ENCODE measurements at places on chromosomes 7 and 10.

DNA sequence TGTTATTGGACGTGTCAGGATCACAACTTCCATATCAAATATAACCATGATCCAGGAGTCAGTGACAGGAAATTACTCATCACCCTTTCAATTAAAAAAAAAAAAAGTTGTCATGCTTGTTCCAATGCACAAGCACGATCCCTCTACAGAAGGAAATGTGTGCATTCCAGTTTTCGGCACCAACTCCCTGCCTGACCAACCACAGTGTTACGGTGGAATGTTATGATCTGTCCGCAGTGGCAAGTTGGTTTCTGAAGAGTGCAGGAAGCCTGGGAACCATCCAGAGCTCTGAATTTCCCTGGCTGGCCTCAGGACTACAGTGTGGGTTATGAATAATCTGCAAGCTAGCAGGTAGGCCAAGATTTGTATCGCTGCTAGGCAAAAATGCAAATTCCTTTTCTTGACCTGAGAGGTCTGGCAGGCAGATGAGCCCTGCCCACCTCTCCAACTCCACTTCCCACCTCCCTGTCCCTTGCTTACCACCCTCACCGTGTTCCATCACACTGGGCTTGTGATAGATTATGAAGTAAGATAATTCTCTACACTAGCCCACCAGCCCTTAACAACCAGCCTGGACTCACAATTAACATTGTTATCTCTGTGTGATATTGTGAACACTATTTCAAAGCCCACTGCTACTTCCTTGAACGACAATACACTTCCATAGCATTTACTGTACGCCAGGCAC is 20.4 kb downstream of the FRMPD2 start:
- DNase-seq: peak; percentile 2

GRCh38 chr10:126402721-126403695 is 14.7 kb upstream of the ADAM12 start:
- DNase-seq: no peak

- peak; percentile 68 for DNase-seq
Observed at GRCh38 chr7:23055582-23056178, 41.8 kb upstream of the HYCC1 start.

DNA sequence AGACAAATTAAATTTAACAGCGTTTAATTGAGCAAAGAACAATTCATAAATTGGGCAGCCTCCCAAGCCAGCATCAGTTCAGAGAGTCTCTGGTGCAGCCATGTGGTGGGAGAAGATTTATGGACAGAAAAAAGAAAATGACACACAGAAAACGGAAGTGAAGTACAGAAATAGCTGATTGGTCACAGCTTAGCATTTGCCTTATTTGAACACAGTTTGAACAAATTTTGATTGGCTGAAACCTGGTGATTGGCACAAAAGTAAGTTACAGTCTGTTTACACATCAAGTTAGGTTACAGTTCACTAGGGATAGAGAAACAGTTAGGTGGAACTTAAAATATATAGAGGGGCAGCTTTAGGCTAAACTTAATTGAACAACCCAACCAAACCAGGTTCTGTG is 720.1 kb downstream of the TYW1 start:
- no peak for DNase-seq

DNA sequence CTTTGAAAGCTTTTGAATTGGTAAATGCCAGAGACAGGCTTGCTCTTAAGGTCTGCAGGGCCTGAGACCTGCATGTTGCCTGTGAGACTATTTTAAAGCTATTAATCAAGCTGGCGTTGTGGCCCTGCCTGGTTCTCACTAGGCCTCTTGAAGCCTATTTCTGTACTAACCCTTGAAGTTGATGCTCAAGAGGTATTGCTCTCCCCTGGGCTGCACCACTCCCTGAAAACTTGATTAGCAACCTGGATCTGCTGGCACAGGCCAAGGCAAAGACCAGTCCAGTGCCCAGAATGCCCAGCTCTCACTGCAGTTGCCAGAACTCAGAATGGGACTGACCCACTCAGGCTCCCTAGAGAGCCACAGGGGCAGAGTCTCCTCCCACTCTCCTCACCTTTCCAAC is 220.0 kb upstream of the MEOX2 start:
- no peak for DNase-seq

- DNase-seq: no peak
Observed at GRCh38 chr7:7895754-7896153, 72.8 kb upstream of the GLCCI1 start.

- DNase-seq: no peak
Observed at GRCh38 chr7:54722026-54722425, 37.0 kb downstream of the SEC61G start.

- peak; percentile 77 for DNase-seq
Observed at GRCh38 chr10:92742331-92743228, 52.8 kb downstream of the HHEX start.

GRCh38 chr10:89118091-89118490 is 89.0 kb downstream of the CH25H start:
- DNase-seq: no peak

DNA sequence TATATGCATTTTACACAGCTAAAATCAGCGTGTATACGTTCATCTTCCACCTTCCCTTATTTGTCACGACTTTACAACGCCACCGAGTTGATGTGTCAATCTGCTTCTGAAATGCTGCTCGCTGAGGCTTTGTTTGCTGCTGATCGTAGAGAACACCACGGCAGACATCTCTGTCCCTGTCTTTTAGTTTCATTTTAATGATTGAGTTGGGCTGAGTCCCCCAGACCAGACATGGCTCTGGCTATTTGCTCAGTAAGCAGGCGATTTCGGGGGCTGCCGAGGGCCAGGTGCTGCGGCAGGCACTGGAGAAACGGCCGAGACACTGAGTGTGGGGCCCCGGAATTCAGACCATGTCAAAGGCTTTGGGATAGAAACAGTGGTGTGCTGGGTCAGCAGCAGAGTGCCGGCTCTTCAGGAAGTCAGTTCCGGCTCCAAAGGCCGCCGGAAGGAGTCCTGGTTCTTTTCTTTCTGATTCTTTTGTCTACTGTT is 5.0 kb downstream of the LRRC27 start:
- DNase-seq: no peak

GRCh38 chr10:34710391-34710751 is 104.7 kb downstream of the PARD3 start:
- DNase-seq: no peak

- no peak for DNase-seq
Observed at GRCh38 chr10:83062871-83063270, 1076.4 kb upstream of the GHITM start.

DNA sequence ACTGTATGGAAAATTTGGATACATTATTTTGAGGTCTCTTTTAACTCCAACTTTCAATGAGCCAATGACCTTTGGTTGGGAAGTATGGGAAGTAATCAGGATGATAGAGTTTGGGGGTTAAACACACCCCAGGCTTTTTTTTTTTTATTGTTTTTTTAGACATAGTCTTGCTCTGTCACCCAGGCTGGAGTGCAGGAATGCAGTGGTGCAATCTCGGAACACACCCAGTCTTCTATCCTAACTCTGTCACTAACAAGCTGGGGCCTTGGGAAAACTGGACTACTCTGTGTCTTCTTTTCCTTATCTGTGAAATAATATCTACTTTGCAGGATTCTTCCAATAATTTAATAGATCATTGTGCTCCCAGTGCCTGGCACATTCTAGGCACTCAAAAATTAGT is 37.6 kb upstream of the AGBL3 start:
- DNase-seq: no peak

- DNase-seq: no peak
Observed at GRCh38 chr10:106089855-106090254, 1074.7 kb downstream of the SORCS1 start.

GRCh38 chr10:89217057-89217990 is 10.2 kb upstream of the CH25H start:
- DNase-seq: peak; percentile 42

- no peak for DNase-seq
Observed at GRCh38 chr7:25780904-25781303, 371.1 kb upstream of the NFE2L3 start.

DNA sequence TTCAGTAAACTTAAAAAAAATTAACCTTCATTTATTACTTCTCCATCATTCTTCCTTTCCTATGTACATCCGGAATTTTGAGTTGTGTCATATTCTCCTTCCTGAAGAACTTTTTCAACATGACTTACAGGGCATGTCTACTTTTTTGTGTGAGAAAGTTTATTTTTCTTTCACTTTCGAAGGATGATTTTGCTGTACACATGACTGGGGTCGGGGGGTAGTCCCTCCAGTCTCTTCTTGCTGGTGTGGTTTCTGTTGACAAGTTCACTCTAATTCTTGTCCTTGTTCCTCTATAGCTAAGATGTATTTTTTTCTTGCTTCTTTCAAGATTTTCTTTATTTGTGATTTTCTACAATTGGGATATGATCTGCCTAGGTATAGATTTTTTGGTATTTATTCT is 55.8 kb downstream of the INPP5A start:
- peak; percentile 85 for DNase-seq

- DNase-seq: no peak
Observed at GRCh38 chr10:112141292-112141691, 42.3 kb downstream of the GPAM start.

- DNase-seq: no peak
Observed at GRCh38 chr7:3138997-3139396, 95.3 kb upstream of the CARD11 start.

DNA sequence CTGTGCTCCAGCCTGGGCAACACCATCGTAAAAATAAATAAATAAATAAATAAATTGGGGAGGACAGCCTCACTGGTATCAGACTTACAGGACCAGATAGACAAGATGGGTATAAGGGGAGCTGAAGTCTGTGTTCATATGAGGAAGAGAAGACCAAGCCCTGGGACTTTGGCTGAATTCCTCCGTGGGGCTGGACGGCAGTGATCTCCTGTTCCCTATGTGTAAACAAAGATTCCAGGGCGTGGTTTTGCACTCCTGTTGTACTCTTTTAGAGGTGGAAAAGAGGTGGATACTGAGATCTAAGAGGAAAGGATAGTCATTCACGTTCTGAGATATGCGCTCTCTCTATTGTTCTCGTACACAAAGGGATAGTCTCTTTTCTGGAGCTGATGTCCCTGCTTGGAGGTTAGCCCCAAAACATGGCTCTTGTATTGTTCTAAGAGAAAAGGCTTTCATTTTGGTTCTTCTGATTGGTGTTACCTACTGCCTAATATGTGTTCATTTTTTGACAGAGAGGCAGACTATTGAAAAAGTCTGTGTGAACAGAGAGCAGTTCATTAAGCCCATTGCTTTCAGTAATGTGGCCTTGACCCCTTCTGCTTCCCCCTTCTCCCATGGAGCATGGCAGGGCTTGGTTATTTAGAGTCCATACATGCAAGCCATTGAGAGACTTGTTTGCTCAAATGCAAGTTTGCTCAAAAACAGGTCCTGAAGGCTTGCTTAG is 12.3 kb downstream of the KCTD7 start:
- DNase-seq: no peak

DNA sequence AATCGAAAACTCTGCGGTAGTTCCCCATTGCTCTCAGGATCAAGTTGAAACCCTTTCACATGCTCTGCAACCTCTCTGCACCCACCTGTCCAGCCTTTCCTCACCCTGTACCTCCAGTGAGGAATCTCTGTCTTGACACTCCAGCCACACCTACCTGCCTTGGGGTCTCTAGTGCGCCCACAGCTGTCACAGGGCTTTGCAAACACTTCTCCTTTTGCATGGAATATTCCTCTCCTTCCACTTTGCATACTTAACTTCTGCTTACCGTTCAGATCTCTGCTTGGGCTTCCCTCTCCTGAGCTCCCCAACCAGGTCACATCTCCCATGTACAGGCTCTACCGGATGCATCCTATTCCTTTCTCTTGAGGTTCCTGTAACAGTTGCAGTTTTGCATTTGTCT is 6.6 kb upstream of the ZYX start:
- DNase-seq: no peak

- no peak for DNase-seq
Observed at GRCh38 chr7:123090456-123090855, 95.0 kb upstream of the TAS2R16 start.

- DNase-seq: no peak
Observed at GRCh38 chr7:43869867-43870240, 537 bp upstream of the MRPS24 start.

- DNase-seq: no peak
Observed at GRCh38 chr10:74770400-74770799, 56.0 kb upstream of the KAT6B start.

DNA sequence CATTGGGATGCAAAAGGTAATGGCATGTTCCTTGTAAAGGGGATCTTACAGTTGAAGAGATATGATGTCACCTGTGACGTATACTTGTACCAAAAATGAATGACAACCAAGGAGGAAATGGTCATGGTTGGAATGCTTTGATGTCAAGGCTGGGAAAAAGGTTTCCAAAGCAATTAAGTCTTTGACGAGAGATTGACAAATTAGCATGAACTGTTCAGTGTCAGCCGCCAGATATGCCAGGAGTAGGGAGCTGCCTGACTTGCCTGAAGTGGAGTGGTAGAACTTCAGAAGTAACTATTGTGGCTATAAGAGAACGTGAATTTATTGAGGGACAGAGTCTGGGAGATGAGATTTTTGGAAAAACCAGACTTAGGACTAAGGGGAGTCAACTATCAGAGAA is 88.1 kb downstream of the SEPTIN7 start:
- DNase-seq: no peak

DNA sequence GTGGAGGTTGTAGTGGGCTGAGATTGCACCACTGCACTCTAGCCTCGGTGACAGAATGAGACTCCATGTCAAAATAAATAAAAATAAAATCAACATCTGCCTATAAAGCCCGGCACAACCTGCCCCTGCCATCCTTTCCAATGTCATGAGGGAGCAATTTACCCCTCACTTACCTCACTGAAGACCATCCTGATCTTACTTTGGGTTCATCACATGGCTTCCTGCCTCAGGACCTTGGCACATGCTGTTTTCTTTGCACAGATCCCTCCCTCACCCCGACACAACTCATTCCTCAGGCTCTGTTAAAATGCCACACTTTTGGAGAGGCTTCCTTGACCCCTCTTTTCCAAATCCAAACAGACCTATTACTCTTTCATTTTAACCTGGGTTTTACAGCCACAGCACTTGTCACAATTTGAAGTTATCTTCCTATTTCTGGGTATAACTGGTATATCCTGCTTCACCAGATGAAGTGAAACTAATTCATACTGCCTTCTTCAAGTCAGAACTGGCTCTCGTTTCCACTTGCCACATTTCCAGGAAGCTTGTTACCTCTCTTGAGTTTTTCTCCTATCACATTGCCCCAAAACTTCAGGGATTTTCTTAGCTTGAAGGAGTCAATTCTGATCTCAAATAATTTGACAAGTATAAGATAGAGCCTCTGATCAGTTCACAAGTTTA is 69.3 kb upstream of the PARD3 start:
- no peak for DNase-seq

DNA sequence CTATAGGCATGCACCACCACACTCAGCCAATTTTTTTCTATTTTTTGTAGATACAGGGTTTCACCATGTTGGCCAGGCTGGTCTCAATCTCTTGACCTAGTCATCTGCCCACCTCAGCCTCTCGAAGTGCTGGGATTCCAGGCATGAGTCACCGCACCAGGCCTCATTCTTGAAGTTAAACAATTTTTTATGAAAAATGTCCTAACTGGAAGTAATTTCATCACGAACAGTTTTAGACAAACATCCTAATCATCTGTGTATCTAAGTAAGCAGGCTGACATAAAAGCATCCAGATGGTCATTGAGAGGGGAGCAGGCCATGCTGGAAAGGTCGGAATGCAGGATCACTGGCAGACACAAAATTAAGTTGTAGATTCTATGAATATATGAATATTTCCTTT is 269.1 kb downstream of the ZMYND11 start:
- no peak for DNase-seq

- peak; percentile 28 for DNase-seq
Observed at GRCh38 chr10:91551856-91552255, 81.0 kb downstream of the PPP1R3C start.

Measured in GM10248 (cell line).